ENCODE measurements at places on chromosomes 13 and 19.
A peak's percentile ranks its signal among the peaks of the same experiment; 100 is the strongest.

GRCh38 chr13:84569366-84569765 lies 687.1 kb upstream of the SLITRK1 start:
- no peak for DNase-seq

GRCh38 chr13:109881347-109881725 lies 95.0 kb upstream of the IRS2 start:
- DNase-seq = no peak

- DNase-seq = no peak
These were observed 65.4 kb downstream of the CCDC70 start for GRCh38 chr13:51927129-51927528.

DNA sequence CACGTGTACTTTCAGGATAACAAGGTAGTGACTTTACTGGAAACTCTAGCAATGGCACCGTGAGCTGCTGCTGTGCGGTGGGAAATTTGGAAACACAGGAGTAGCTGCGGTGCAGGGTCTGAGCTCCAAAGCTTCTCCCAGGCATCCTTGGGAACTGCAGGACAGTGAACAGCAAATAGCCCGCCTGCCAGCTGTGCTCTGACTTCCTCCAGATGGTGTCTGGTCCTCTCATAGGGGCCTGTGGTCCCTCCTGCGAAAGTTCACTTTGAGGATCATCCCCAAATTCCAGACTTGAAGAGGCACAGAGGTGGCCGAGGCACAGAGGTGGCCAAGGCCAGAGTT lies 287.3 kb upstream of the MAB21L1 start:
- DNase-seq = no peak

GRCh38 chr13:38635030-38635429 lies 51.8 kb upstream of the FREM2 start:
- no peak for DNase-seq

DNA sequence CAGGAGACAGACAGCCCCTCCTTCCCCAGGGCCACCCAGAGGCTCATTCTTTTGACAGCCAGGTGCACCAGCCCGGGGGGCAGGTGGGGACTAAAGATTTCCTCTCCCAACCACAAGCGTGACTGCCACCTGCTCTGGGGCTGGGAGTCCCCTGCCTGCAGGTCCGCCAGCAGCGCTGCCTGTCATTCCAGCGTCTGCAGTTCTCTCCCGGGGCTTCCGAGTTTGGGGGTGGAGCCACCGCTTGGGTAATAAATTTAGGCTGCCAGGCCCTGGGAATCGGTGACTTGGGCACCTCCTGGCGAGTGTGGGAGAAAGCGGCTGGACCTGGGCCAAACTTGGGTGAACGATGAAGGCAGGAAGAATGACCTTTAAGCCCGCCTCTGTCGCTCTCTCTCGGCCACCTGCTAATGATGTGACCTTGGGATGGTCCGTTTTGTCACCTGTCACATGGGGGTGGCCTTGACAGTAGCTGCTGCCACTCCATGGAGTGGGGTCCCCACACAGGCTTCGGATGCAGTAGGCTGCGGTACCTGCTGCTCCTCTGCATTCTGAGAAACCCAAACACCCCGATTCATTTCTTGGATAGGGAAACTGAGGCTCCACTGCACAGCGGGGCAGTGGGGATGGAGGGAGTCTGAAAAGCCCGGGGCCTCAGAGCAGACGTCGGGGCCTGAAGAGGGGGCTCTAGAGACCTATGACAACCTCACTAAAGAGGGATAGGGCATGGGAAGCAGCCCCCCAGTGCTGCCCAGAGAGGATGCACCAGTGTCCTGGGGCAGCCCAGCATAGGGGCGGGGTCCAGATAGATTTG lies 12.8 kb downstream of the FUT6 start:
- no peak for DNase-seq

- DNase-seq = peak; percentile 77
These were observed 926 bp upstream of the HNRNPUL1 start for GRCh38 chr19:41263042-41263849.

DNA sequence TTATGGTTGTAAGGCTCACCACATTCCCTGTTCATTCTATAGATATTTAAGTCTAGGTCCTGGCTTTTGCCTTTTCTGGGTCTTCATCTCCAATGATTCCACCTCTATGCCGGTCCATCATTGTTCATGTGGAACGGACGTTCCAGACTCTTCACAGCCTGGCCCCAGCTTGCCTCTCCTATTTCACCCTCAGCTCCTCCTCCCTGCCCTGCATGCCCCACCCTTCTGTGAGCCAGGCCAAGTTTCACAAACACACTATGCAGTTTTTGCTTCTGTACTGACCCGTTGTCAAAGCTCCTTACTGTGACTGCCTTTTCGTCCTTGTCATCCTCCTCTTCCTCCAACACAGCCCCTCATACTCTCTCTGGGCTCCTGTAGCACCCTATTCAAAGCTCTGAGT lies 31.3 kb downstream of the TEX26 start:
- DNase-seq = no peak

DNA sequence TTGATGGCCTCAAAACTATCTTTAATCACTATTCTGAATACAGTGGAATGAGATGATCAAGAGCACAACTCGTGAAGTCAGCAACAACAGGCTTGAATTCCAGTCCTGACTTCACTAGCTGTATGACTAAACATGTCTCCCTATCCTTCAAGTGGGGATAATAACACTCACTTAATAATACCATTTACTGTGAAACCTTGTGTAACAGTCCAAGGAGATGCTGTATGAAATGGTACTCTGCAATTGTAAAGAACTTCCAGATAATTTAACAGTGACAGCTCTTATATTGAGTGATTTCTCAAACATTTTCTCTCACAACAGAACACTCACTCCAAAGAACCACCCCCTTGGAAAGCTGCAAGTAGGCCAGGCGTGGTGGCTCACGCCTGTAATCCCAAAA lies 823.1 kb downstream of the DIAPH3 start:
- DNase-seq = no peak

DNA sequence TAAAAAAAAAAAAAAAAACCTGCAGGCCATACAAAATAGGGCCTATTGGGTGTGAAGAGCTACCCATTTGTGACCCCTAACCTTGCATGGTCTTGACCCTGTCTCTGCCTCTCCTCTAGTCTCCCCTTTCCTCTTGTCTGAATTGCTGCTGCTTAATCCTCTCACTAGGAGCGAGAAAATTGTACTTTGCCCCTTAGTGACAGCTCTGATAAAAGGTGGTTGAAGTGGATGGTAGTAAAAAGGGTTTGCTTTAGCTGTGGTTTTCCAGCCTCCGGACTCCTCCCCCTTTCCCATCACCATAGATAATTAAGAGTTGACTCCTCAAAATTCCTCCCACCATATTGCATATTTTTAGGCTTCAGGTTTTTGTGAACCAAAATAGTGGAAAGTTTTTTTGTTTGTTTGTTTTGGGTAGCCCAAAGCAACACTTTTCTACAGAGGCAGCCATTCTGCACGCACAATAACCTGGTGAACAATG lies 23.5 kb downstream of the ACTN4 start:
- DNase-seq = no peak

DNA sequence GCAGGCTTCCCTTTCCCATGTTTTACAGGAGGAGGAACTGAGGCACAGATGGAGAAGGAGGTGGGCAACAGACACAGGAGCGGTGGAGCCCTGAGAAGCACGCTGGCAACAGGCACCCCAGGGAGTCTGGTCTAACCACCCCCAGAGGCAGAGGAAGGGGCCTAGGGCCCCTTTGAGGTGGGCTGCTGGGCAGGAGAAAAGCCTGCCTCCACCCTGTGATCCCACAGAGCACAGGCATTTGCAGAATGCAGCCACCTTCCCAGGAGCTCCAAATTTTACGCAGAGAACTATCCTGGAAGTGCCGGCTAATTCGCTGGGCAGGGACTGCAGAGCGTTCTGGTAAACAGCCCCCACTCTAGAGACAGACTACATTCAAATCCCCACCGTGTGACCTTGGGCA lies 30.4 kb downstream of the RAB20 start:
- DNase-seq = no peak

DNA sequence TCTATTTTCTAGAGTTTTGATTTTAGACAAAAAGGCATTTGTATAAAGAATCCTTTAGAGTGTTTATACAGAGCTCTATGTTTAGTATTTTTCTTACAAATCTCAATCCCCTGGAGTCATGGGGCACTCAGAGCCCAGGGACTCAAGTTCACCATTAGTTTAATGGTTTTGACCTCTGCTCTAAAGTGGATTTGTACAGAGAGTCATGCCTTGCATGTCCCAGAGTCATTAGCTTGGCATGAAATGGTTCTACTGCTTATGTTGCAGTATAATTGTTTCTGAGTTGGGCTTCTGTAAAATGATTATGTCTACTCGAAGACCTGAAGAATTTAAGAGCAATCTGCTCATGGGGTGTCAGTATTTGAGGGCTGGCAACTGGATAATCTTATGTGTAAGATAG lies 406.2 kb downstream of the DLEU7 start:
- no peak for DNase-seq

GRCh38 chr19:50549059-50549926 lies 18.9 kb downstream of the LRRC4B start:
- no peak for DNase-seq

GRCh38 chr19:3105641-3106508 lies 11.7 kb downstream of the GNA11 start:
- DNase-seq = no peak

- no peak for DNase-seq
These were observed 564.5 kb downstream of the FGF9 start for GRCh38 chr13:22235285-22235949.

GRCh38 chr13:105497597-105497996 lies 1037.9 kb downstream of the EFNB2 start:
- no peak for DNase-seq

- DNase-seq = no peak
These were observed 19.3 kb downstream of the ZNF583 start for GRCh38 chr19:56423276-56423984.

DNA sequence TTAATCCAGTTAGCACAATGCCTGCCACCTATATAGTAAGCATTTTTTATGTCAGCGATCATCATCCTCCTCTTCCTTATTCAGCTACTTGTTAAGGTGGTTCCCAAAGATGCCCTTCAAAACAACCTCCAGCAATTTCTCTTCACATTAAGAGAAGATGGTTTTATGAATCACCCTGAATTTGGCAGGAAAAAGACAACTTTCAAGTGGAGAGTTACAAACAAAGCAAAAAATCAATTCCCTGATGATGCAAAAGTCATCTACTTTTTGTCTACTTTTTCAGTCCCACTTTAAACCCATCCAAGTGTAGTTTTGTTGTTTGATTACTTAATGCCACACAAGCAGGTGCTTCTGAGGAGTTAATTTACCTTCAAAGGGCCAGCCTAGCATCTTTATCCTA lies 139.1 kb upstream of the SERP2 start:
- DNase-seq = no peak

DNA sequence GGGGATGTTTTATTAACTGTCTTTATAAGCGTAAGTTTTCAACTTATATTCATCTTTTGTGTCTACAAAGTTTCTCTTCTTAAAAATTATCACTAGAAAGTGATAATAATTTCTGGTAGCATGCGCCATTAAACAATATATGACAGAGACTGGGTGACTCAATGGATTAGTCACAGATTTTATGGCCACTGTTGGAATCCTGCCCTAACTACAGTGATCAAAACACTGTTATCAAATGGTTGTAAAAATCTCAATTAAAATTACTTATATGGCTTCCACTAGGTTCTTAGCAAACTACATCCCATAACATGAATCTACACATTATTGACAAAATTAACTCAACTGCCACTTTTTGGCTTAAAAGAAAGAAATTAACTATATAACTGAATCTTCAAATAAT lies 350.0 kb downstream of the DACH1 start:
- DNase-seq = no peak

- no peak for DNase-seq
These were observed 40.1 kb downstream of the FAM216B start for GRCh38 chr13:42821437-42821836.

- no peak for DNase-seq
These were observed 844 bp upstream of the ASPDH start for GRCh38 chr19:50514346-50515167.

GRCh38 chr19:14115756-14116155 lies 1.8 kb downstream of the PRKACA start:
- DNase-seq = no peak

- DNase-seq = peak; percentile 45
These were observed 4.7 kb downstream of the ALOX5AP start for GRCh38 chr13:30739761-30740642.

DNA sequence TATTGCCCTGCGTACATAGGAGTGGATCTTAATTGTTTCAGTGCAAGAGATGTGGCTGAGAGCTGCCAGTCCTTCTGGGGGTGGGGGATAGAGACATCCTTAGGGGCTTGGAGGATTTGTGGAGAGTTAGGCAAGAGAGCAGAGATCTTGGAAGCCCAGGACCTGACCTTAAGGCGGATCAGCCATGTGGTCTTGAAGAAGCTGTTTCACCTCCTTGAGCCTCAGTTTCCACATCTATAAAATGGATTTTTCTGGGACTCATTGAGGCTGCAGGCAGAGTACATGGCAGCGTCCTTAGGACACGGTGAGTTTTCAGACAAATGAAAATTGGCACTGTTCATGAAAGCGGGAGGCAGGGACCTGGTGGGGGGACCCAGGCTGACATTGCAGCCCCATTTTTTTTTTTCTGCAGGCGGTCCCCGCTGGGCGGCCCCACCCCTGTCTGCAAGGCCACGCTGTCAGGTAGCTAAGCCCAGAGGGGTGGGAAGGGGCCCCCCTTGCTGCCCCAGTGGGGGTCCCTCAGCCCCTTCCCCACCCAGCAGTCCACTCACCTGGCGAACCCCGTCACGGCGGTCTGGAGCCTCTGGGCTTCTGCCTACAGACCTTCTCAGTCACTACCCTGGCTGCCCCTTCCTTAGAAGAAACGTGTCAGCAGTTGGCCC lies 30.0 kb downstream of the PDE4A start:
- DNase-seq = no peak

- DNase-seq = no peak
These were observed 599 bp upstream of the F10 start for GRCh38 chr13:113121928-113122471.

DNA sequence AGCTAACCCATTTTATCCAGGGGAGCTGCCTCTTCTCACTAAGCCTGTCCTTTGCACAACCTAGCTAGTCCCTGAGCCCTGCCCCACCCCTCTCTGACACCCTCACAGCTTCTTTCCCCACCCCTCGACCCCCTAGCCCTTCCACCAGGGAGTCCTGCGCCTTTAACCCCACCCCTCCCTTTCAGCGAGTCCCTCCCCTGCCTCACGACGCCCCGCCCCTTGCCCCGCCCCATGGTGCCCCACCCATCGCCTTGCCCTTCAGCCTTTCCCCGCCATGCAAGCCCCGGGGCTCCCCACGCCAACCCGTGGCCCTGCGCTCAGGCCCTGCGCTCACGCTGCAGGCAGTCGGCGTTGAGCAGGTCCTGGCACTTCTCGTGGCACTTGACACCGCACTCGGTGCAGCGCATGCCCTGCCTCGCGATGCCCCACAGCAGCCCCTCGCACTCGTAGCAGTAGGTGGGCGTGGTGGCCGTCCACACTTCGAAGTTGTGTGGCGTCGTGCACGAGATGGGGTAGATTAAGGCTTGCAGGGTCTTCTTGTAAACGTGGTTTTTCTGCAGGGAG lies 40.0 kb downstream of the UNC13A start:
- no peak for DNase-seq
